T-helper 1 cell (primary cell): ENCODE measurements at places on chromosomes 11 and 22.
A peak's percentile ranks its signal among the peaks of the same experiment; 100 is the strongest.

- no peak for DNase-seq
Measured at GRCh38 chr11:128488471-128488870, 98.9 kb downstream of the ETS1 start.

- DNase-seq = no peak
Measured at GRCh38 chr11:74633406-74634393, 41.3 kb downstream of the POLD3 start.

GRCh38 chr22:41252365-41252764 is 11.6 kb upstream of the CHADL start:
- no peak for DNase-seq

DNA sequence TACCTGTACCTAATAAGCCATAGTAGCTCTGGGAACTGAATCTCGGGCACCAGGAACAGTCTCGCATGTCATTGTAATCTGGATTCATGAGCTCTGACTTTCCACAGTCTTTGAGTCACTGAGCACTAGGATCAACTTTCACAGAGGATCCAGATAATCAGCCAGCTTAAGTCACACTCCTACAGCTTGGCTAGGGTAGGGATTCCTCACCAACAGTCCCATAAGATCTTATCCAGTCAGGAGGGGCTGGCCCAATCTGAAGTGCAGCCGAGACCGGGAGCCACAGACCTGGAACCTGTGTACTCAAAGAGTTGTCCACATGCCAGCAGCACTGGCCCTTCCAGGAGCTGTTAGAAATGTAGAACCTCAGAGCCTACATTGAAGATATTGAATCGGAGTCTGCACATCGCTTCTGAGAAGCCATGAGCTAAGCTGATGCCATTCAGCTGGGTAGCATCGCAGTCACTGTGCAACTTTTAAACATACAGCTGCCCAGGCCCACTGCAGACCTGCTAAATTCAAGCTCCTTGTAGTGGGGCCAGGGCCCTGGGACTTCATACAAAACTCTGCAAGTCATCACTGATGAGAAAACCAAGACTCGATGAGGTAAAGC is 538.8 kb upstream of the B3GAT1 start:
- no peak for DNase-seq

- DNase-seq = peak; percentile 66
Measured at GRCh38 chr11:46367244-46367915, 14.1 kb upstream of the MDK start.

DNA sequence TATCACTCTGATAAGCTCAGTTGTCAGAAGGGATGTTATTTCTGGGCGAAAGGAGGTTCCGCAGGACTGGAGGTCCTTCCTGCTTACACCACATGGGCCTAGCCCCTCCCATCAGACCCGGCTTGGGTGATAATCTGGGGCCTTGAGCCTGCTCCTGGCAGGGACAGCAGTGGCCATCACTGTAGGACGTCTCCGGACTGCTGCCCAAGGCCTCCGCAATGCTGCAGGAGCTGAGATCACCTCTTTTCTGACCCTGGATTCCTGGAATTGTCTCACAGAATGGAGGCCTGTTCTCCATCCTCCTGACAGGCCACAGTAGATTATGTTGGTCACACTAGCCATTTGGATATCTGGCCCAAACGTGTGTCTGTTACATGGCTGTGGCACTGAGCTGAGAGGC is 9.2 kb upstream of the BIK start:
- DNase-seq = no peak

DNA sequence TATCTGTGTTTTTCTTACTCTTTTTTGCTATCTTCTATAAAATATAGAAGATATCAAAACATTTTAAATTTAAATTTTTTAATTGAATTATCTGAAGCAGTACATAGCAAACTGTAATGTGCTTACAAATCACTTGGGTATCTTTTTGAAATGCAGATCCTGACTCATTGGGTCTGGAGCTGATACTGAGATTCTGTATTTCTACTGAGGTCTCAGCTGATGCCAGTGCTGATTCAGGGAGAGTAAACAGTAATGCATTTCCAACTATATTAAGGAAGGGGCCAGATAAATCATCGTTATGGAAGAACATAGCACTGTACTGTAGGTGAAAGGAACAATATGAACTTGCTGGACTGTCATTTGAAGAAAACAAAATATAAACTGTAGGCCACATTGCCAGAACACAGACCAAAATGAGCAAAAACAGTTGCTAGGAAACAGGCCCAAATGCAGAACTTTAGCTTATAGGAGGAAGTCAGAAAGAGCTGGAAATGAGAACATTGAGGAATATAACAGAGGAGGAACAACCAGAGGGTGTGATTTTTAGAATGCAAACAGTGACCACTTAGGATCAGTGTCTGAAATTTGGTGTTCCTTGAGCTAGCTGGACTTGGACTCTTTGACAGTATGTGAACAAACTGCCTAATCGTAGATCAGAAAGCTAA is 3.3 kb downstream of the ARL14EP start:
- DNase-seq = no peak

DNA sequence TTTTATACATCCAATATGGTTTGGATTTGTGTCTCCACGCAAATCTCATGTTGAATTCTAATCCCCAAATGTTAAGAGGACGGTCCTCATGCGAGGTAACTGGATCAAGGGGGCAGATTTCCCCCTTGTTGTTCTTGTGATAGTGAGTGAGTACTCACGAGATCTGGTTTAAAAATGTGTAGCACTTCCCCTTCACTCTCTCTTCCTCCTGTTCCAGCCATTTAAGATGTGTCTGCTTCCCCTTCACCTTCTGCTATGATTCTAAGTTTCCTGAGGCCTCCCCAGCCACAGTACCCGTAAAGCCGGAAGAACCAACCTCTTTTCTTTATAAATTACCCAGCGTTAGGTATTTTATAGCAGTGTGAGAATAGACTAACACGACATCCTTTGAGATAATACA is 98.6 kb downstream of the TTC28 start:
- DNase-seq = no peak

GRCh38 chr11:118436639-118437207 is 431 bp downstream of the KMT2A start:
- peak; percentile 71 for DNase-seq

- DNase-seq = no peak
Measured at GRCh38 chr11:119721129-119722120, 7.6 kb downstream of the NECTIN1 start.

GRCh38 chr11:66883016-66883965 is 26.4 kb downstream of the LRFN4 start:
- no peak for DNase-seq

DNA sequence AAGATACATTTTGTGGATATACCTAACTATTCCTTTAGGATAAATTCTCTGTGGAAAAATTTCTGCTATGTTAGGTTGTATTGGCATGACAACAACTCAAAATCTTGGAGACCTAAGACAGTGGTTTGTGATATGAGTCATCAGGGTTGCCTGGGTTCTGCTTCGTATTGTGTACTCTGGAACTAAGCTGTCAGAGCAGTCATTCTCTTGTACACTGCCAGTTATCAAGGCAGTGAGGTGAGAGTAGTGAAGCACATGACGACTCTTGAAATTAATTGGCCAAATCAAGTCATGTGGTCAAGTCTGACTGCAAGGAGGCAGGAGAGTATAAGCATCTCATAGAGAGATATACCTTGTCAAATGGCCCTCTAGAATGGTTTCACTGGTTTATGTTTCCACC is 104.4 kb downstream of the FANCF start:
- DNase-seq = no peak

- DNase-seq = no peak
Measured at GRCh38 chr11:48031602-48032001, 51.2 kb downstream of the PTPRJ start.

DNA sequence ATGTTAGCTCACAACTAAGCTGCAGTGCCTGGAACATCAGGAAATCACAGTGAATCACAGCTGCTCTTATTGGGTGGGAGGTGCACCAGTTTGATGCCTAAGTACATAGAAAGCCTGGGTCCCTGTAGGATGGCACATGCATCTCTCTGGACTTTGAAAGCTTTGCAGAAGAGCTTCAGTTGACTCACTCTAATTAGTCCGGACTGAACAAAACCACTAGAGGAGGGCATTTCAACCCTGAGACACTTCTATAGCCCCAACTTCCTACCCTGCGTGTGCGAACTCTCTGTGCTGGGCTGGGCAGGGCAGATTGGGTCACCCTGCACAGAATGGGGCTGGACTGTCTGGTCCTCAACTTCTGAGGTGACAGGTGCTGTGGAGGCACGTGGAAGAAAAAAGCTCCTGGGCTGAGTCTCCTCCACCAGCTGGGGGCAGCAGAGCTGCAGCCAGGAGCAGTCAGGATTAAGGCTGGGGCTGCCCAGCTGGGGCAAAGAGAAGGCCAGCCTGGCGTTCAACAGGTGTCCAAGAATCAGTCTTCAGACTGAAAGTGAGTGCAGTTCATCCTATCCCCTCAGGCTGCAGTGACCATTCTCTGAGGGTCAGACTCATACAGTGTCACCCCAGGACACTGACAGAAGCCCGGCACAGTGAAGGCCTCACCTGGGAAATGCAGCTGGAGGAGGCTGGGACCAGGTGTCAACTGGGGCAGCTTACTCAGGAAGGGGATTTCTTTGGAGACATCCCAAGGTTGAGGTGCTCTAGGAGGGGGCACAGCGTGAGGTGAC is 22.1 kb downstream of the GGTLC2 start:
- no peak for DNase-seq

GRCh38 chr11:92830377-92831155 is 138.9 kb upstream of the MTNR1B start:
- DNase-seq = no peak

DNA sequence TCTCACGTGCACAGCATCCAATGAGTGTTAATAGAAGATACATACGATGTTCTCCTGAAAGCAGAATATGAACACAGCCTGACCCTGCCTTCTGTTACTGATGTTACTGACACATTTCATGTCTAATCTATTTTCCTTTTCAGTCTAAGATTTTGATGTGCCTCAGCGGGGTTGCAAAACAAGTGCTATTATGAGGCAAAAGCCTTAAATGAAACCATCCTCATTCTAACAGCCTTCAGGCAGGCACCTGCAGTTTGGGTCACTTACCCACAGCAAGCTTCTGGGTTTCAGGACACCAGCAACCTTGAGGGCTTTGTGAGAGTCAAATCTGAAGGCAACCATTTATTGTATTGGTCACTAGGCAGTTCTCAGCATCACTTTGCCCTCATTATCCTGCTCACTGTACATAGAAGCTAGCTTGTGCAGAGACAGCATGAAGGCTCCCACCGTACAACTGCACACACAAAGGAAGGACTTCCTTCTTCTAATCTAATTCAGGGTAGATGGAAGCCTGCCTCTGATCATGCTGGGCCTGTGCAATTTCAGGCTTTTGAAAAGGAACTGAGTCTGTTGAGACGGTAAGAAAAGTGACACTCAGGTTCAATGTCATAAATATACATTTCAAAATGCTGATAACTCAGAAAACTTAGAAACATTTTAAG is 183.2 kb upstream of the PITPNB start:
- no peak for DNase-seq

DNA sequence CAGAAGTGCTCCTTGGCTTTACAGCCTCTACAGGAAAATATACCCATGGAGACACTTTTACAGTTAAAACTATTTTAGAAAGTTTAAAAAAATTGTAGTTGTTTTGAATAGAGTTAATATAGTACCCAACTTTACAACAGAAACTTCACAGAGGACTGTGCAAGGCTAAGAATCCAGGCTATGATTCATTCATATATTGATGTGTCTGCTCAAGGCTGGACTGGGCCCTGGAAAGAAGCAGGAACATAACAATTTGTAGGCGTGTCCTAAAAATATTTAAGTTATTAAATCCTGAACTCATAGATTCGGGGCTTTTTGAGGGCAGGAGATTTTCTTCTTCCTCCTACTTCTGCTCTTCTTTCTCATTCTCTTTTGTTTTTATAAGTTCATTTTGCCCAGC is 291.5 kb upstream of the CCDC179 start:
- DNase-seq = no peak

GRCh38 chr11:118102721-118103261 is 16.0 kb upstream of the SMIM35 start:
- DNase-seq = no peak

DNA sequence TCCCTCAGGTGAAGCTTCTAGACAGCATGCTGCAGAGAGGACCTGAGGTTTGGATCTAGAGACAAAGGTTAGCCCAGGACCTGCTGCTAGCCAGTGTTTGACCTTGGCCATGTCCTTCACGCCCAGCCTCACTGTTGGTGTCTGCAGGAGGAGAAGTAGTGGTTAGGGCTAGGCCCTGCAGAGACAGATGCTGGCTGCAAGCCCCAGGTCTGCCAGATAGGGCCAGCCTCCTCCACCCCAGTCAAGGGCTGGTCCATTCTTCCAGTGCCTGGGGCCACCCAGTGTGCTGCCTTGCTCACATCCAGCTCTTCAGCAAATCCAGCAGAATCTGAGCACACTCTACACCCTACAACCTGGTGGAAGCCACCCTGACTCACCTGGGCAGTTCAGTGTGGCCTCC is 21.5 kb upstream of the MIEF1 start:
- DNase-seq = no peak

DNA sequence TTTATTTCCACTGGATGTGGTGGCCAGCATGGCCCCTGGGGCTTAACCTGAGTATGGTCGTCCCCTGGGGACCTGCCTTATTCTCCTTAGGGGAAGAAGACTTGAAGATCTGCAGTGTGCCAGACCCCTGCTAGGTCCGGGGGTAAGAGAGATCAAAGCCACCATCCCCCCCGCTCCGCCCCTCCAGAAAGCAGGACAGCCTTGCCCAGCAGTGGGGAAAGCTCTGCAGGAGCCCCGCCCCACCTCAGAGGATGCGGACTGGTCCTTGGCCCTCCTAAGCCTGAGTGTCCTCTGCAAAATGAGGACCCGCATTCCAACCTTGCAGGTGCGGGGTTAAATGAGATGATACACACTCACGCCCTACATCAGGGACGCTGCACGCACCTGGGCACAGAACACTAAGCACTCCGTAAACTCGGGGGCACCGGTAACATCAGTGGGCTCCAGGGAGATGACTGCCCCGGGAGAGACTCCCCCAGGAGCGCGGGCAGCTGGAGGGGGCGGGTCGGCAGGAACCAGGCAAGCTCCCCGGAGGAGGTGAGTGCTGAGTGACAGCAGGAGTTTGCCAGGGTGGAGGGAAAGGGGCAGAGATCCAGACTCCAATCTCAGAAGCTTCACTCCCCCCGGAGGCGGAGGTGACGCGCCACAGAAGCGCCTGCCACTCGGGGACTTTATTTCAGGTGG is 564 bp upstream of the ANO1 start:
- DNase-seq = no peak

GRCh38 chr11:30983143-30983542 is 386.4 kb downstream of the DCDC1 start:
- DNase-seq = no peak

DNA sequence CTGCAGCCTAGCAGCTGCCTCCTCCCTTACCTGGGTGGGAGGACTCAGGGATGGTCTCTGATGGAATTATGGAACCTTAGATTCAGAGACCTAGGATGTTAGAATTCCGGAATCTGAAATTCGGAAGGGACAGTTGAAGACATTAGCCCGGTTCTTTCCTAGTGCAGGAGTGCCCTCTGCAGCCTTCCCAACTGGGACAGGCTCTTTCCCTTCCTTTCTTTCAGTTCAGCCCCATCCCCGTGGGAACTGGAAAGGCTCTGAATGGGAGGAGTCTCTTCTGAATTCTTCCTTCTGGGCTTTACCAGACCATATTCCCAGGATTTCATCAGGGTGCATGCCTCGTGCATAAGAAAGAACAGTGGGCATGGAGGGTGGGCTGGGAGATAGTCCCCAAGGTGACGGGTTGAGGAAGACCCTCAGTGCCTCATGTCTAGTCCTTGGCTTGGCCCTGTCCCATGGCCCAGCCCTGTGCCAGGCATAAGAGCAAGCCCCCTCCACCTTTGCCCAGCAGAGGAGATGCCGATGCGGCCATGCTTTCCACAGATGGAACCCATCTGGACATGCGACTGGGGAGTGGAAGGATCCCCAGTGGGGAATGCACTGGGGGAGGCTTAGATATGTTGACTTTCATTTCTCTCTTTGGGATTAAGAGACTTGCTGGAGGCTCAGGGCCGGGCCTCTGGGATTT is 14.4 kb downstream of the DNAJB13 start:
- no peak for DNase-seq
